ENCODE measurements at places on chromosomes 16 and 17. TPM values are rescaled to one million over a fixed set of nuclear protein-coding genes. Genes with fewer than 3 reads are reported as not detected.

- no peak for DNase-seq
These were observed 137.9 kb downstream of the CDH11 start for GRCh38 chr16:64983963-64984362.

- no peak for DNase-seq
These were observed 55.0 kb downstream of the MEAK7 start for GRCh38 chr16:84449156-84450140.

PRAC2 gene
- not detected for total RNA-seq

DNA sequence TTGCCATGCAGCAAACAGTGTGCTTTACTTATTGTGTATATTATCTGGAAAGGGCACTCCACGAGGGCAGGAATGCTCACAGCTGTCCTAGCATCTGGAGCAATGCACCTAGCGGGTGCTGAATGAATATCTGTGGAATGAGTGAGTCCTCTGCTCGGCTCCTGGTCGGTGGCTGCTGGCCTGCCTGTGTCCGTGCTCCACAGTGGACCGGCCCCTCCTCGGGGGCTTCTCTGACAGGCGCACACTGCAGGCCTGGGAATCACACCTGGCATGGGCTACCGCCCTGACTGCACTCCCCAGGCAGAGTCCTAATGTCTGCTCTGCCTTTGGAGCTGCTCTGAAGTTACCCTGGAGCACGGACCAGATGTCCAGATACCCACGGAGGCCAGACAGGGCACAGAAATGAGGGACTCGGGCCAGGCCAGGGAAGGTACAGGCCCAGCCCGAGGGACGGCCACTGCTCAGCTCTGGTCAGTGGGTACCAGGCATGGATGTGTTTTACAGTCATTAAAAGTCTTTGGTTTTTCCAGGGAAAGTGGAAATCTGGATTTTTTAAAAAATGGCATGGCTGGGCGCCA lies 21.1 kb upstream of the AKTIP start:
- DNase-seq: no peak

DNA sequence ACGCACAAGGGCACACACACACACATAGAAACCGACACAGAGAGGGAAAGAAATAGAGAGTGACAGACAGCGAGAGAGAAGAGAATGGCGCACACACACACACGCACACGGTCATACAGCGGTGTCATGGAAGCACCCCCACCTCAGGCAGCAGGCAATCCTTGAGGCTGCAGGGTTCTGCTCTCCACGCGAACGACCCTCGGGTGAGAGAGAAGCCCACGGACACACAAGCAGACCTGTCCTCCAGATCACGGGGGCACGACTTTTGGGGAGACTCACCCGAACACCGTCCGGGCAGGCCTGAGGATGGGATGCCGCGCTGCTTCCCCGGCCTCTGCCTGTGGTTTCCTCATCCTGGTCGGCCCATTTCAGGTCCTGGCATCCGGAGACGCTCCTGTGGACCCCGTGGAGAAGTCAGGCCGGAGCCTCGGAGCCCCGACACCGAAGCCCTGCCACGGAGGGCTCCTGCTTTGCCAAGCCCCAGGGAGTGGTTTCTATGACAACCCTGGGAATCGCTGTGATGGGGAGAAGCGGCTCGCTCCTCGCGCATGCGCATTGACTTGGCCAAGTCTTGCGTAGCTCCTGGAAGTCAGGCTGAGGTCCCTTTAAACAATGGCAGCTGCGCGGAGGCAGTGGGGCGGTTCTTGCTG lies 118.2 kb upstream of the KCNJ18 start:
- peak; percentile 59 for DNase-seq

- peak; percentile 77 for DNase-seq
These were observed 748 bp upstream of the CMTM3 start for GRCh38 chr16:66603537-66604375.

DNA sequence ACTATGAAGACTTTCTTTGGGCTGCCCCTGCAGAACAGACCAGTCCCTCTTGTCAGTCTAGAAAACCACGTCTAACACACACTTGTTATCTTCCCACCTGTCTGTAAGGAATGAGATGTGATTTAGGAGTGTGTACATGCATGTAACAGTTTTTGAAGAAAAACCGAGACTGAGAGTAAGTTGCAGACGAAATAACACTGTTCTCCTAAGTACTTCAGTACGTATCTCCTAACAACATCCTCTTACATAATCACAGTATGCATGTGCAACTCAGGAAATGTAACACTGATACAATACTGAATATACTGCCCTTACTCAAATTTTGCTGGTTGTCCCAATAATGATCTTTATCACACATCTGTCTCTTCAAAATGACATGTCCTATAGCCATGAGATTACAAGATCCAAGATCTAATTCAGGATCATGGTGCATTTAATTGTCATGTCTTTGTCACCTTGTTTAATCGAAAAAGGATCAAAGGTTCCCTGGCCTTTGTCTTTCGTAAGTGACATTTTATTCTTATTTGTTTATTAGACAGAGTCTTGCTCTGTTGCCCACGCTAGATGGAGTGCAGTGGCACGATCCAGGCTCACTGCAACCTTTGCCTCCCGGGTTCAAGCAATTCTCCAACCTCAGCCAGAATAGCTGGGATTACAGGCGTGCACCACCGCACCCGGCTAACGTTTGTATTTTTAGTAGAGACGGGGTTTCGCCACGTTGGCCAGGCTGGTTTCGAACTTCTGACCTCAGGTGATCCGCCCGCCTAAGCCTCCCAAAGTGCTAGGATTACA lies 25.6 kb downstream of the CREBBP start:
- DNase-seq: no peak

DNA sequence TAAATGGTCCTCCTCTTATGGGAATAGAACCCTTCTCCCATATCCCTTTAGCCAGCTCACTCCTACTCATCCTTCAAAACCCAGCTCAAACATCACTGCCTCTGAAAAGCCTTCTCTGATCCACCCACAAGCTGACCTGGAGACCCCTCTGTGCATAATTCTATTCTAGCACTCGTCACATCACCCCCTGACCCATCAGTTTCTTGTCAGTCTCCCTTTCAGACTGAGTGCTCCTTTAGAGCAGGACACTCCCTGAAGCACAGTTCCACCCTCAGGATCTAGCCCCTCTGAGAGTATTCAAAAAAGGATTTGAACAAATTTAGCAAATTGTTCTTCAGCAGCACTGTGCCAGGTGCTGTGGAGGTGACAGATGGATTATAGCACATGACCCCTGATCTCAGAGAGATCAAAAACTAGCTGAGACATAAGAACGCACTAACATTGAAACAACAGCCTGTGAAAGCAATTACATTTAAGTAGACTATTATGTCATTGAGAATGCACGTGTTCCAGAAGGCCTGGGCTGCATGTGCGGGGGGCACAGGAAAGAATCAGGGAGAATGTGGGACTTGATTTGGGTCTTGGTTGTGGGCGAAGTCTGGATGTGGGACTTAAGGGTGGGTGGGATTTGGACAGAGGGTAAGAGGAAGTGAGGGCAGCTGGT lies 43.5 kb downstream of the MRPS23 start:
- no peak for DNase-seq

- no peak for DNase-seq
These were observed 12.1 kb downstream of the TELO2 start for GRCh38 chr16:1505073-1505844.

All from CD8-positive, alpha-beta T cell (primary cell).